ENCODE measurements at places on chromosomes 16 and 17.

GRCh38 chr16:65316808-65317207 is 194.9 kb upstream of the CDH11 start:
- DNase-seq = no peak

GRCh38 chr16:19689342-19689741 is 28.7 kb downstream of the KNOP1 start:
- DNase-seq = no peak

DNA sequence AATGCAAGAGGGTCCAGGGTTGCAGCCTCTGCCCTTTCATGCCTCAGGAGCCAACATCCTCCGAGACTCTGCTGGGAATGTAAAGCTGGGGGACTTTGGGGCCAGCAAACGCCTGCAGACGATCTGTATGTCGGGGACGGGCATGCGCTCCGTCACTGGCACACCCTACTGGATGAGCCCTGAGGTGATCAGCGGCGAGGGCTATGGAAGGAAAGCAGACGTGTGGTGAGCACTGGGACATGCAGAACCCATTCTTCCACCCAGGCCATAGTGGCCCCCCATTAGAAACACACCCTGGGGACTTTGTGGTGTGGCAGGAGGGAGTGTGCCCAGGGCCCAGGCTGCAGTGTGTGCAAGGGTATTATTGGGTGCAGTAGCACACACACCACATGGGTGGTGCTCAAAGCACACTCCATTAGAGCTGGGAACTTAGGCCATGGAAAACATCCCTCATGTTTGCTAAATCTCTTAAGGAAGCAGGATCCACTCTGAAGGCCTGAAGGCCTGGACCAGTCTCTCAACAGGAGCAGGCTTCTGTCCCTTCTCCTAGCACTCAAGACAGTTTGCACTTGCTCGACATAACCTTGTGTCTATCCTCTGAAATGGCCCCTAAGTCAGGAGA is 7.6 kb downstream of the LIMD2 start:
- DNase-seq = no peak

DNA sequence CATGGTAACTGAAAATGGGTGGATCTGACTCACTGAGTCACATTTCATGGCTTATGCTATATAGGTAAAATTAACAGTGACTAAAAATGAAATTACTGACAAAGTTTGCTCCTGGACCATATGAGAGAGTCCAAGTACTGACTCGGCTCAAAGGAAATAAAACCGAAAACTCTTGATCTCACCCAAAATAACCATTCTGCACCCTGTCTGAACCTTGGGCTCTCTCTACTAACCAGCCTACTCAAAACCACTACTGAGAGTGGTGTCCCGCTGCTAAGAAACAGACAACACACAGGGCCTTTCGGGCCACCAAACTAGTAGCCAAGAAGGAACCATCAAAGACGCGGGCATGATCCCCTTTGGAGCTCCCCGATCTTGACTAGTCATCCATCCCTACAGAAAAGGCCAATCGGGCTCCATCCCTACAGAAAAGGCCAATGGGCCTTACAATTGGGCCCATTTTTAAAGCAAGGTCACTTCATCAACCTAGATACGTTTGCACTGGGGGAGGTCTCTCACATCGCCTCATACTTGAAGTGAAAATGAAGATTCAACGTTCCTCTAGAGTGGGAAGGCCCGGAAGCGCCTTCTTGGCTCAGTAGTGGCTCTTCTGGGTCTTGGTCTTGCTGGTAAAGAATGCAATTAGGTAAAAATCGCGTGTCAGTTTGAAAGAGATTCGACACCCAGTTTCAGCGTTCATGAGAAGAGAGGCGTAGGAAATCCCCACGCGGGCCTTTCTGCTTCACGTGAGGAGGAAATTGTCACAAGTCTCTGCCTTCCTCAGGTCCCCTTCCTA is 720 bp upstream of the ZPBP2 start:
- DNase-seq = peak; percentile 63

GRCh38 chr17:62804822-62805221 is 3.3 kb downstream of the MARCHF10 start:
- DNase-seq = no peak

- DNase-seq = no peak
These were observed 387.8 kb upstream of the SALL1 start for GRCh38 chr16:51538707-51539498.

DNA sequence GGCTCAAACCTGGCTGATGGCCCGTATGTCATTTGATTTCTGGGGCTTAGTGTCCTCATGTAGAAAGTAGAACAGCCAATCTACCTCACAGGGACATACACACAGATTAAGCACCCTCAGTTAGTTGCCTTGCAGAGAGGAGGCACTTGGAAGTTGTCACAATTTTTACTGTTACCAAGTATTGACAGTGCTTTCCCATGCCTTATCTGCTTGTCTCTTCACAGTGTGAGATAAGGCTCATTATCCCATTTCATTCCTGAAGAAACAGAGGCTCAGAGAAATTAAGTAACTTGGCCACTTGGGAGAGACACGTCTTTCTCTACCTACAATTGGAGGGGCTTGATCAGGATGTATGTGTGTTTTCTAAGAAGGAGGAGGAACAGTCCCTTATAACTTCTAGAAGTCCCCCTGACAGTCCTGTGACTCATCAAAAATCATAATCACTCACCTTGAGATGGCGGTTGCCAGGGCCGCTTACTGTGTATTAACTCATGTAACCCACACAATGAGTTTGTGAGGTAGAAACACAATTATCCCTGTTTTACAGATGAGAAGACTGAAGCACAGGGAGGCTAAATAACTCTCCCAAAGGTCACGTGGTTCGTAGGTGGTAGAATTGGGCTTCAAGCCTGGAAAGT is 56.9 kb upstream of the LHX1 start:
- DNase-seq = no peak

- DNase-seq = no peak
These were observed 11.7 kb downstream of the SOCS3 start for GRCh38 chr17:78348055-78348770.

DNA sequence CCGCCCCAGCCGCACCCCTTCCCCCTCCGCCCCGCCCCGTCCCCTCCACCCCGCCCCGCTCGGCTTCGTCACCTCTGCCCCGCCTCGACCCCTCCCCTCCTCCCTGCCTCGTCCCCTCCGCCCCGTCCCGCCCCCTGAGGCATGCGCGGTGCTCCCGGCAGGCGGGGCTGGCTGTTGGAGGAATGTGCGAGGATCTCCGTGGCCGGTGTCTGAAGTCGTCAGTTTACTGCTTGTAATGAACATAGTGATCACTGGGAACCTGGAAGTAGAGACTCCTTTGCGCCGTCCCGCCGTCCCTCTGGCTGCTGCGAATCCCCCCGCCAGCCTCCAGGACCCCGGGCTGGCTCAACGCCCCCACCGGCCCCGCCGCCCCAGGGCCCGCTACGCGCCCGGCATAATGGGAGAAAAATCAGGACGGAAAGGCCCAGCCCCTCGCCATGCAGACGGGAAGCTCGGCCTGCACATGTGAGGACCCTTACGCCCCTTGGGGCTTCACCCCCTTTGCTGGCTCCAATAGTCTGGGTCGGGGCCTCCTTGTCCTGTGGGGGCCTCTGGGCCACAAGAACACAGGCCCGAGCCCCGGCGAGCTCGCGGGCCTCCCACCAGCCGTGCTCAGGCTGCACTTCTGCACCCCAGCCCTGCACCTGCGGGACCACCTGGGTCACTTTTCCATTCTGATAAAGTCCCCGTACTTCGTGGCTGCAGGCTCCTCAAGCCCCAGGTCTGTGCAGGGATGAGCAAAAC is 743.1 kb downstream of the KCNJ18 start:
- DNase-seq = no peak

- no peak for DNase-seq
These were observed 524 bp upstream of the ZFP3 start for GRCh38 chr17:5077781-5078105.

DNA sequence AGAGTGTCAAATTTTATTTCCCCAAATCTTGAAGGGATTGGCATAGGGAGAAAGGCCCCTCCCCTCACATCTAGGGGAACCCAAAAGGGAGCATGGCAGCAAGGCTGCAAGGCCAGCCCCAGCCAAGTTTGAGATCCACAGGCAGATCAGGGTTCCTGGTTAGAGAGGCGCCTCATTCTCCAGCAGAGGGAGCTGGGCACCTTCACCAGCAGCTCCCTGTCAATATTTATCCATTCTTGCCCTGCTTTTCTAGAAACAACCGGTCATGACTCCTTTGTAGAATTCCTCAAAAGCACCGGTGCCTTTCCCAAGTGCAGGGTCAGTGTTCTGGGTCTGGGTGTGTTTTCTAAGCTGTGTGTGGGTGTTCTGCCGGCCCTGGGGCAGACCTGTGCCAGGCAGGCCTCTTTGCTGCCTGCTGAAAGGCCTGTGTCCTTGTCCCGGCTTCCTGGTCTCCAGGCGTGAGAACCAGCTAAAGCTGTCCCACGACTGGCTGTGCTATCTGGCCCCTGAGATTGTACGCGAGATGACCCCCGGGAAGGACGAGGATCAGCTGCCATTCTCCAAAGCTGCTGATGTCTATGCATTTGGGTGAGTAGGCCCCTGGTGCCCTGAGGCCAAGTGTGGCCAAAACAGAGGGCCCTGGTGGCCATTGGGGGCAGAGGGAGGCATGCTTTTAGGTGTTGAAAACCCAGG is 21.2 kb upstream of the LGALS9 start:
- DNase-seq = no peak

DNA sequence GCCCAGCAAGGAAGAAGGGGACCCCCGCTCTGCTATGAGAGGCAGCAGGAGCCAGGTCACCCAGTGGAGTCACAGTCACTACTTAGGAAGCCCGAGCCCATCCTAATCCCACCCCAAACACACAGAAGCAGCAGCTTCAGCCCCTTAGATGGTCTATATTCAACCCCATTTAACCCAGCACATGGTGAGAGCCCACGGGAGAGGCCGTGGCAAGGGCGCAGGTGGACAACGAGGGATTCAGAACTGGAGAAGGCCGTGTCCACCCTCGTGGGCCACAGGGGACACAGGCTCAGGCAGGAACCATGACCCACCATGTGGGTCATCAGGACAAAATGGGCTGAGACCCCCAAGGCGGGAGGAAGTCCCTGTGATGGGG is 1.6 kb upstream of the TRPV3 start:
- no peak for DNase-seq

DNA sequence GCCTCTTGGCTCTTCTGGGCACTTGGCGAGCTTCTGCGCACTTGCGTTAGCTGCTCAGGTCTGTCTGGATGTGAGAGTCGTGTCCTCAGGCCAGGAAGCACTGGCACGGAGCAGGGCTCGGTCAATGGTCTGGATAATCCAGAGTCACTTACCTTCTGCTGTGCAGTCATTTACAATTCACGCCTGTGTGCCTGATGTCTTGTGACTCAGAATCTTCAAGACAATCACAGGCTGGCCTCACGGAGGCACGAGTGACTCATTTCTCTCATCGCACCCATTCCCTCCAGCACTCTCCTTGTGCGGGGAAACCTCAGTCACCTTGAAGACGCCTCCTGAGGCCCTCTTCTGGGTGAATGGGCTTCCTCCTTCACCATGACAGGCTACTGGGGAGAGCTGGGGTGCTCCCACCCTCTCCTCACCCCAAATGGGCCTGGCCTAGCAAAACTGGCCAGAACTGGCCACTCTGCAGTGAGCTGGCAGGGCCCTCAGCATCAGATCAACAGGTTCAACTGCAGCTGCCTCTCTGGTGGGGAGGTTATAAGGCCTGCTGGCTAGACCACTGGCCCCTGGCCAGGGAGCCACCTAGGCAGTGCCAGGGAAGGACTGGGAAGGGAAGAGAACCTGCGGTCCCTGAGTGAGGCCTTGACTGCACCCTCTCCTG is 1.9 kb upstream of the CAPN15 start:
- DNase-seq = no peak

DNA sequence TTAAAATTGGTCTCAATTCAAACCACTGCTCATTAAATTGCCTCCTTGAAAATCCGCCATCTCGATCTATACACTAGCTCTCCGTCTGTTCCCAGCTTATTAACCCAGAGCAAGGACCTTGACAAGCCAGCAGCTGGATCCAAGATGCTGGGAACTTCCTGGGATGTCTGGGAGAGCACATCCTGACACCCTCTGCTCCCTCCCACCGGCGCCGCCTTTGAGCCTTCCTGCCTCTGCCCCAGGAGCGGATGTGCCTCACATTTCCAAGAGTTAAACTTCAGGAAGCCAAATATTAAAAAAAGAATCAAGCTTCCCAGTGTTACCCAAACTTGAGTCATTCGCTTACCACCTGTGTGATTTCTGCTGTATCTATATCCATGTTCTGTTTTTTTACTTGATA is 107.9 kb downstream of the HAPSTR1 start:
- no peak for DNase-seq

- DNase-seq = no peak
These were observed 7.6 kb downstream of the RUNDC3A start for GRCh38 chr17:44315760-44316731.

GRCh38 chr16:80954985-80955384 is 51.7 kb downstream of the CMC2 start:
- DNase-seq = no peak

DNA sequence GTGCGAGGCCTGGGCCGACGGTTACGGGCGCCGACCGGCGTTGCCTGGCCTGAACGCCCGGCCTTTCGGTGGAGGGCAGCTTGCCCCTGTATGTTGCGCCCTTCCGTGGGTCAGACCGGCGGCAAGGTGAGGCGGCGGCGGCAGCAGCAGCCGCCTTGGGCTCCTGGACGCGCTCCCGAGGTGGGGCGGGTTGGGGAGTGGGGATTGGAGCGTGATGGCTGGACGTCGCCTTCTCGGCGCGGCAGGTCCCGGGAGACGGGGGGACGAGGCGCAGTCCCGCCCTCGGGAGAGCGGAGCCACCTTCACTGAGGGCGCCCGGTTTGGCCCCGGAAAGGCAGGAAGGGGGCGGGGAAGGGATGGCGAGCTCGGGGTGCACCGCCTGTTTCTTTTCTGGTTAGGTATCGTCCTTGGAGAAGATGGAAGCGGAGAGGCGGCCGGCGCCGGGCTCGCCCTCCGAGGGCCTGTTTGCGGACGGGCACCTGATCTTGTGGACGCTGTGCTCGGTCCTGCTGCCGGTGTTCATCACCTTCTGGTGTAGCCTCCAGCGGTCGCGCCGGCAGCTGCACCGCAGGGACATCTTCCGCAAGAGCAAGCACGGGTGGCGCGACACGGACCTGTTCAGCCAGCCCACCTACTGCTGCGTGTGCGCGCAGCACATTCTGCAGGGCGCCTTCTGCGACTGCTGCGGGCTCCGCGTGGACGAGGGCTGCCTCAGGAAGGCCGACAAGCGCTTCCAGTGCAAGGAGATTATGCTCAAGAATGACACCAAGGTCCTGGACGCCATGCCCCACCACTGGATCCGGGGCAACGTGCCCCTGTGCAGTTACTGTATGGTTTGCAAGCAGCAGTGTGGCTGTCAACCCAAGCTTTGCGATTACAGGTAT is 671 bp downstream of the DGKE start:
- peak; percentile 67 for DNase-seq

DNA sequence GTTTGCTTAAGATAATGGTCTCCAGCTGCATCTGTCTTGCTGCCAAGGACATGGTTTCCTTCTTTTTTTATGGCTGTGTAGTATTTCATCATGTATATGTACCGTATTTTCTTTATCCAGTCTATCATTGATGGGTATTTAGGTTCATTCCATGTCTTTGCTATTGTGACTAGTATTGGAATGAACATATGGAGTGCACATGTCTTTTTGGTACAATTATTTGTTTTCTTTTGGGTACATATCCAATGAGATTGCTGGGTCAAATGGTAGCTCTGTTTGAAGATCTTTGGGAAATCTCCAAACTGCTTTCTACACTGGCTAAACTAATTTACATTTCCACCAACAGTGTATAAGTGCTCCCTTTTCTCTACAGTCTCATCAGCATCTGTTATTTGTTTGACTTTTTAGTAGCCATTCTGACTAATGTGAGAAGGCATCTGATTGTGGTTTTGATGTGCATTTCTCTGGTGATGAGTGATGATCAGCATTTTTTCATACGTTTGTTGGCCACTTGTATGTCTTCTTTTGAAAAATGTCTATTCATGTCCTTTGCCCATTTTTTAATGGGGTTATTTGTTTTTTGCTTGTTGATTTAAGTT is 66.2 kb downstream of the TNFRSF13B start:
- DNase-seq = no peak

GRCh38 chr17:58492238-58493121 is 4.3 kb upstream of the HSF5 start:
- no peak for DNase-seq
